ENCODE measurements at places on chromosomes 5 and 9. TPM values are rescaled to one million over a fixed set of nuclear protein-coding genes. Genes with fewer than 3 reads are reported as not detected.

The ADAMTS2 gene
- 4.9 TPM for total RNA-seq

The ANXA6 gene
- 463 TPM for total RNA-seq

The TEK gene
- 4.0 TPM for total RNA-seq

The ODF2 gene
- 56.9 TPM for total RNA-seq

The PCDHGB2 gene
- not detected for total RNA-seq

Measured in SJSA1 (cell line).